ENCODE measurements at places on chromosomes 3 and 15. TPM values are rescaled to one million over a fixed set of nuclear protein-coding genes. Genes with fewer than 3 reads are reported as not detected.

CLRN1 gene
- not detected for total RNA-seq

KBTBD13 gene
- not detected for total RNA-seq

CHRNA3 gene
- 1.5 TPM for total RNA-seq

DNA sequence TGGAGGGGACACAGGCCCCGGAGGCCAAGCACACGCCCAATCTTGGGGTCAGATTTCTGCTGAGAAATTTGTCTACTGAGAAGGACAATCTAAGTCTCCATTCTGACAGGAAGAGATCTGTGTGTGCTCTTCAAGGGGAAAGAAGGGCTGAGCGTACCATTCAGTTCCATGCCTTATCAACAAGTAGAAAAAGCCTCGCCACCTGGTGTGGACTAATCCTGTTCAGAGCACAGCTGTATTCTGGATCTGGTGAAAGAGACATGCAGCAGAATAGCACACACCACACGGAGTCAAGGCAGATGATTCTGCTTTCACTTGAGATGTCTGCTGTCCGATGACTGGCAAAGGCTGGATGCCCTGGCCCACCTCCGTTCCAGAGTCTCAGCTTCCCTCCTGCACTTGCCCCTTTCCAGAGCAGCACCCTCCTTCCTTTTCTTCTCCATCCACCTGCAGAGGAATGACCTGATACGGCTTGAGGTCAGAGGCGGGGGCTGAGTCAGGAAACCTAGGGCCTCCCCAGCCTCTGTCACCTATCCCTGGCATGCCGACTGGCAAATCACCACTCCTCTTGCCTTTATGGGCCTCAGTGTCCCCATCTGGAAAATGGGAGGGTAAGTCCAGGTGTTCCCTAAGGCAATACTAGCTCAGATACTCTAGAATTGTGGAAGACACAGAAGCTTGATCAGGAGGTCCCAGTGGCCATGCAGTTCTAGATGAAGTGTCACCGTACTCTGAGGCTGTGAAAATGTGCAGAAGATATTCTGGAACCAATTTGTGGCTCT lies 36.9 kb upstream of the CTSH start:
- DNase-seq: no peak

CGNL1 gene
- total RNA-seq: 40.4 TPM

SLC22A14 gene
- total RNA-seq: 0.18 TPM

- DNase-seq: no peak
Observed at GRCh38 chr3:101778385-101779046, 495 bp upstream of the NXPE3 start.

DNA sequence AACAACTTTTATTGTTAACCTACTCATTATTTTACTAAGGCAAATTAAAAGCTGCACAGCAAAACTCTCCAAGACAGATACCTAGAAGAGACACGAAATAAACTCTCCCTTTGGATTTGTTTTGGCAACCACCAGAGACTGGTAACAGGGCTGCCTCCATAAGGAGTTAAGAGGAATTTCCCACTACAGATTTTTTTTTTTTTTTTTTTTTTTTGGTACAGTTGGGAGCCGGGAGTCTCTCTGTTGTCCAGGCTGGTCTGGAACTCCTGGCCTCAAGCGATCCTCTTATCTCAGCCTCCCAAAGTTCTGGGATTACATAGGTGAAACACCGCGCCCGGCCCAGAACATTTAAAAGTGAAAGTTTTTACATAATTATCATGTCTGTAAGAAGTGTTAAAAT lies 73.6 kb upstream of the VGLL4 start:
- DNase-seq: no peak

DNA sequence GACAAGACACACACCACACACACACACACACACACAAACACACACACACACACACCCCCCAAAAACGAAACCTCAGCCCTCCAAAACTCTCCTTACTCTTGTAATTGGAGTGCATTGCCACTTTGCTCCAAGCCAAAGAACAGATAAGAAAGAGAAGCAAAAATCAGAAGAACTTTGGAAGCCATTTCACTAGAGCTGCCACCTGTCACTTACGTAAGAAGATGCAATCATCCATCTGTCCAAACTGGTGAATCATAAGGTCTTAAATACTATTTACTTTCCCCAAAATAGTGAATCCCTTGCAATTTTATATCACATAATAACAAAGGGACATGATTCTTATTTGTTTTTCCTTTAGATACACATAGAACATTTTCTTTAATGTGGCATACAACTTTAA lies 285.4 kb downstream of the ZBTB20 start:
- no peak for DNase-seq

- no peak for DNase-seq
Observed at GRCh38 chr3:112297714-112298113, 3.7 kb upstream of the SLC9C1 start.

DNA sequence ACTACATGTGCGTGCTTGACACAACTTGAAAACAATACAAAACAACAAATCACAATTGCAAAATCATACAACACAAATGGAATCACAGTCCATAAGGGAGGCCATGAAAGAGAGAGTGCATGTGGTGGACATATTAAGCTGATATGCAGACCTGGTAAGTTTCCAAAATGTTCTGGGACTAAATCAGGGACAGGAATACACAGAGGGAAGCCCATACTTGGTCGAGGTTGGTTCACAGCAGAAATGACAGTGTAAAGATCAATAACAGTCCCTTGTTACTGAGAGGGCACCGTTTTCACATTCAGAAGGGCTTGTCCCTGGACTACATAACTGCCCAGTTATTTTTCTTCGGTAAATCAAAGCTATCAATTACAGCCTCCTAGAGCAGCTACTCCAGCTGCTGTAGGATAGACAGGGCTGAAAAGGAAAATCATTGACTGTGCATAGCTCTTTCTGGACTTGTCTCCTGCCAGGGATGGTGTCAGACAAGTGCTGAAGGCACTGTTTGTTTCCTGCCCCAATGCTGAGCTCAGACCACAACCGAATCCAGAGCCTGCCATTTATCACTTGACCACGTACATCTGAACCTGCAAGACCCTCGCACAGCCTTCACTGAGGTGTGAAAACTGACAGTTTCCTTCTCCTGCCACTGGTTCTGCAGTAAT lies 79.5 kb upstream of the KCNMB2 start:
- no peak for DNase-seq

PLSCR2 gene
- 0.44 TPM for total RNA-seq

PCNP gene
- total RNA-seq: 154 TPM

DNA sequence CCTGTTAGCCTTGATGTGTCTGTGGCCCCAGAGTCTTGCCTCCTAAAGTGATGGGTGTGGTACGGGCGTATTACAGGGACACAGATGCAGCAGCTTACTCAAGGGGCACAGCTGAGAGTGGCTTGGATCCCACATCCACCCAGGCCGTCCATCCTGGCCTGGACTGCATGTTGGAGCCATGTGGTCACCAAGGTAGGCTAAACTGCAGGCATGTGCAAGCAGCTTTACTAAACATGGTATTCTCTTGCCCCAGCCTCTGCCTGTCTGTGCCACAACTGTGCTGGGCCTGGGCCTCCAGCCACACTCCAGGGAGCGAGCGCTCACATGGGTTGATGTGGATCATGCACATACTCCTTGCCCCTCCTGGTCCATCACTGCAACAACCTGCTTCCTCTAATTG lies 6.1 kb upstream of the GPR62 start:
- DNase-seq: no peak

GOLGA8J gene
- total RNA-seq: not detected

DNA sequence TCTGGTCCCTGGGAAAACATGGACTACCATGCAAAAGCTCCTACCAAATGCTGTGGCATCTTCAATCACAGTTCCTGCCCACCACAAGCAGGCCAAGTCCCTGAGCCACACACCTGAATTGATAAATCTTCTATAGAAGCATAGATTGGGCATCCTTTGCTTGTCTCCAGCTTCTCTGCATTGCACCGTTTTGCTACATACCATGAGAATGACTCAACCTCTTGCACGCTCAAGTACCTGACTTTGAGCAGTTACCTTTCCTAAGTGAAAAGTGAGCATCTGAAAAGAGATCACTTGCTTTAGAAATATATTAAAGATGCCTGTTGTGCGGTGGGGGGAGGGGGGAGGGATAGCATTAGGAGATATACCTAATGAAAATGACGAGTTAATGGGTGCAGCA lies 31.3 kb downstream of the GATM start:
- no peak for DNase-seq

DNA sequence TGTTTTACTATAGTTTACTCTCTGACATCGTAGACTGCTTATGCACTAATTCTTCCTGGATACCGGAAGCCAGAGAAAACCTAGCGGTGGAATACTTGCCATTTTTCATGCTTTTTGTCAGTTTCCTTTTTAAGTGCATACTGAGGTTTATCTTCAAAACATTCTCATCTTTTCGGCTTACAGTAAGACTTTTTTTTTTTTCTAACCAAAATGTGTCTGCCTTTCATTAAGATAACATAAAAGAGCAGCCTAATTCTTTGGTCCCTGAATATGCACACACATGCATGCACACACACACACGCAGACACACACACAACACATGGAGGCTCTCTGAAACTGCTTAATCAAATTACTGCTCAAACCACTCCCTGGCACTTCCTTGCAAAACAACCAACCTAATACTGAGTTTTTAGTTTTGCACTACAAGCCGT lies 1.3 kb downstream of the ZNF445 start:
- no peak for DNase-seq

CFAP91 gene
- 75.0 TPM for total RNA-seq

DNA sequence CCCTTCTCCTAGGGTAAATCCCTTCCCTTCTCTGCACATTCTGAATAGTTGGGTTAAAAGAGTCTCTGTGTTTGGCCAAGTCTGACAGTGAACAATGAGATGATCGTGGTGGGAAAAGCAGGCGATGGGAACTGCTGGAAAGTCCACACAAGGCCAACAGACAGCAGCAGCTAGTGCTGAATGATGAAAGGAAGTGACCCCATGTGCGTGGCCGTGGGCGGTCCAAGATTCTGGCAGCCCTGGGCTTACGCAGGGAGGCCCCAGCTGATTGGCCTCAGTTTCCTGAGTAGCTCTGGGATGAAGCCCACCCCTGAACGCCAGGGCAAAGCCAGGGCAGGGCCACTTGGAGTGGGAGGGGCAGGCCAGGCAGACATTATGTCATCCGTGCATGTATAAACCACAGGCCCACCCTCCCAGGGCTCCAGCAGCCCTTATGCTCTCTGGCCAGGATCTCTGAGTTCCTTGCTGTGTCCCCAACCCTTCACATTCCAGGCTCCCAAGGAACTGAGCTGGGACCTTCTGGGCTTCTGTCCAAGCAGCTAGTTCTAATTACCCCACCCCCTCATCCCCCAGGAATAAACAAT lies 57.8 kb downstream of the CDC25A start:
- DNase-seq: no peak

DNA sequence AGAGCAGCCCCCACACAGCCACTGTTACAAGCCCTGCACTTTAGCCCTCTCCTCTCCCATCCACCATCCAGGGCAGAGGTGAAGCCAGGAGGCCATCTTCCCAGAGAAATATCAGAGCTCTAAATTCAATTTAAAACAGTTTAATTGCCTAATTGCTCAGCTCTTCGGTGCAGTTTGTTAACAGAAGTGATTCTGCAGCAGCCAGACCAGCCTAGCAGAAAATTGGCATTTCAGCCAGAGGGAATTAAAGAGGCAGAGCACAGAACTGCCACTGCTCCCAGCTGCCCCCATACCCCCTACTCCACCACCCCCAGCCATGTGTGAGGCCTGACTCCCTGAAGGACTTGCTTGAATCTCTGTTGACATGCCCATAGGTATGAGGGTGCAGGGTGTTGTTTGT lies 38.5 kb downstream of the TPRA1 start:
- no peak for DNase-seq

CLDND1 gene
- total RNA-seq: 100 TPM

DNA sequence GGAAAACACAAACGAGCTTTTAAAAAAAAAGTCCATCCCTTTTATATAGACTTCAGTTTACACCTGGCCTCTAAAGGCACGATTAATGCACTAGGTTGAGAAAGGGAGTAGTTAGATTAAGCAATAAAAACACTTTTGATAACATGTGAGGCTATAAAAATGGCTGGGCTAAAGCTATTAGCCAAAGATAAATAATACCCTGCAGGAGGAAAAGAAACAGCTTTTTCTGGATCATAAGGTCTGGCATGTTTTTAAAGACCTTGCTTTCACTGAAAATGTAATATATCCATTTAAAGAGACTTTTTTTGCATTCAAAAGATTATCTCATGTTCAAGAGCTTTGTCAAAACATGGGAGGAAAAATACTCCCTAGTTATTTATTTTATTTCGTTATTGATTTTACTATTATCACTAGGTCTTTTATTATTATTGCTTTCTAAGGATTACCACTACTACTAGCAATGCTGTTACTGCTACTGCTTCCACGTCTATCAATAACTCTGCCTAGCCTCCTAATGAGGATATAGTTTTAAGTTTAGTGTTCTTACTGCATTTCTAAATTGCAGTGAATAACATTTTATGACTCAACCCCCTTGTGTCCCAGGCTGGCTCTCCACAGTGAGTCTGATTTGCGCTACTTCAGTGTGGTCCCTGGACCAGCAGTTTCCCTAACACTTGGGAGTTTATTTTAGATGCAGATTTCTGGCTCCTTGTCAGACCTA lies 93.4 kb downstream of the THRB start:
- no peak for DNase-seq

ADAMTSL3 gene
- 0.24 TPM for total RNA-seq

DNA sequence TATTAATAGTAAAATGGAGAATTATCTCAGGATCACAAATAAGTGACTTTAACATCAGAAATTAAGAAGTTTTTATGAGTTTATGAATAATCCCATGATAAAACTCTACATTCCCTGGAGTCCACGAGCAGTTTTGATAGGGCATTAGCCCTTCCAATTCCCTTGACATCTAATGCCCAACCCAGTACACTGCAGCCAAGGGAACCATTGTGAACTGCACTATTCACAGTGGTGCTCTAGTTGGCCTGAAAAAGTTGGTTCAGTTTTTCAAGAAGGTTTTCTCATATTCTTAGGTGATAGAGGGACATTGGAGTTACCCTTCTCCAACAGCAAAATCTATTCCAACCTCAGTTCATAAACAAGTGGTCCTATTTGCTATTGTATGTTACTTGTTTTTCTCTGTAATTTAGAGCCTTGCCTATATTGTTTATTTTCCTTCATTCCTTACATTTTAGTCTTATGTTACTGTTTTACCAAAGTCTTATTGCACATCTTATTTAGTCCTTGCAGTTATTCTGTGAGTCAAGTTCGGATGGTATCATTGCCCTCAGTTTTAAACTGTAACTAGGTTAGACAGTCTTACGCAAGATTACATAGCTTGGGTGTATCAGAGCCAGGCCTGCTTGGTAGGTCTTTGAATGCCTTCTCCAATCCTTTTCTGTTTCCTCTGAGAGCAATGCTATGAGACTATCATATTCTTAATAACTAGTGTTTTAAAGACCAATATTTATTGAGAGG lies 57.9 kb upstream of the SAMMSON start:
- no peak for DNase-seq

CSPG4 gene
- total RNA-seq: 0.41 TPM

DNA sequence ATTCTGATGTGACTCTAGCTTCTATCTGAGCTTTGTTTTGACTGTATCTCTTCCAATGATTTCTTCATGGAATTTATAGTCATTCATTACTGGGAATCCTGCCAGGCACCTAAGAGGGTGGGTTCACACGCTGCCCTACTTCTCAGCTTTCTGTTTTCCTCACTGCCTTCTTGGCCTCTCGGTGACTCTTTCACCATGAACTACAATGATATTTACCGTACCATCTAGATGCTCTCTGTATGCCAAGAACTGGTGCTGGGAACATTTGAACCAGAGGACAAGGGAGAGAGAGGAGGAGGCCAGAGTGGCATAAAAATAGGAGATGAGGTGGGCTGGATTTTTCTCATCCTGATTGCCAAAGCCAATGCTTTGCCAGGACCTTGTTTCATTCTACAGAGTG lies 280.0 kb upstream of the P2RY1 start:
- no peak for DNase-seq

All from progenitor cell of endocrine pancreas (in vitro differentiated cells).